ENCODE measurements at places on chromosomes 16 and 17. TPM values are rescaled to one million over a fixed set of nuclear protein-coding genes. Genes with fewer than 3 reads are reported as not detected.
A peak's percentile ranks its signal among the peaks of the same experiment; 100 is the strongest.

GRCh38 chr16:18983565-18984434, at the start of gene TMC7:
TMC7 (plus strand) TSS chr16:18983934; CDS start chr16:18984064, 130 bp downstream.
- H3K27me3 ChIP-seq, result no peaks in the 10 kb centered on the region
- DNase-seq, result no peak
- no peaks in the 10 kb centered on the region for H3K36me3 ChIP-seq
- no peak within 1 kb of the TSS for H3K27ac ChIP-seq

GRCh38 chr16:66668777-66669444, 27.6 kb downstream of the CMTM4 start:
- no peaks in the 10 kb centered on the region for H3K27me3 ChIP-seq
- H3K4me1 ChIP-seq, result no peaks in the 10 kb centered on the region
- H3K4me3 ChIP-seq, result no peak overlapping the region
- no peak overlapping the region for H3K27ac ChIP-seq

GRCh38 chr17:83083368-83084201, 4.2 kb downstream of the METRNL start:
- H3K4me1 ChIP-seq, result peaks cover 46% of the 10 kb centered on the region
- no peaks in the 10 kb centered on the region for H3K36me3 ChIP-seq
- DNase-seq, result peak; percentile 86
- H3K27ac ChIP-seq, result peak overlapping the region; percentile 38
- no peak overlapping the region for H3K4me3 ChIP-seq
- H3K27me3 ChIP-seq, result no peaks in the 10 kb centered on the region

DNA sequence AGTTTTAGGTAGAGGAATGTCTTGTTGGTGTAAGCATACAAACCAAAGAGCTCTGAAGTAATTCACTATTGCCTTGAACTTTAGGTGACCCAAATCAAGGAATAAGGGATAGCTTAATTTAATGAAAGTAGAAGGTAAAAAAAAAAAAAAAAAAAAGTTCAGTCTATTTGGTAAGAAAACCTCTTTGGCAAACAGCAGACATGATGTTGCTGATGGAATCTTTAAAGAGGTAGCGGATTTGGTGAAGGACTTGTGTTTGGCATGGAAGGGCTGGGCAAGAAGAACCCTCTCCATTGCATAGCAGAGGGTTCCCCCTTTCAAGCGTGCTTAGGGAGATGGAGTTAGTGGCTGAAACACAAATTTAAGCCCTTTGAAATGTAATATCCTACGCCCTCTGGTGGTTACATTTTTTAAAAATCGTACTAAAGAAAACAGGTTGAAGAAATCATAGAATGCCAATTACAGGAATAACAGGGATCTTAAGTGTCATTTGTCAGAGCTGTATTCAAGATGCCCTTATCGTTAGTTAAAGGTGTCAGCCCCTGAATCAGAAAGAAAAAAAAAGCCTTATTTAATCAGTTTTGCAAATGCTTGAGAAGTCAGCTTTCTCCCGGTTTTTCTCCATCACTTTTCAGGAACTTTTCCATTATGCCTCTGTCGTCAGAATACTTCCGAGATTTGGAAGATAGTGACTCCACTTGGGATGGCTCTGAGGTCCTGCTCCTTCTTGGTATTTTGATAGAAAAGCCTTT, 383.1 kb downstream of the KCNJ2 start:
- no peaks in the 10 kb centered on the region for H3K27me3 ChIP-seq
- no peak overlapping the region for H3K4me3 ChIP-seq
- no peaks in the 10 kb centered on the region for H3K4me1 ChIP-seq
- no peak overlapping the region for H3K27ac ChIP-seq
- no peaks in the 10 kb centered on the region for H3K36me3 ChIP-seq

GRCh38 chr16:21982108-21982507, 18.8 kb downstream of the PDZD9 start:
- H3K36me3 ChIP-seq, result peaks cover 55% of the 10 kb centered on the region
- no peak overlapping the region for H3K4me3 ChIP-seq
- no peak for DNase-seq

The OR1A1 gene
- total RNA-seq, result not detected

The PRCD gene
- total RNA-seq, result 0.38 TPM

The SHBG gene
- total RNA-seq, result not detected

The NLRC3 gene
- 21.3 TPM for total RNA-seq

Data from CD8-positive, alpha-beta memory T cell (primary cell).